ENCODE measurements at places on chromosomes 1 and 21. TPM values are rescaled to one million over a fixed set of nuclear protein-coding genes. Genes with fewer than 3 reads are reported as not detected.

GRCh38 chr1:219500327-219500897 lies 112.5 kb downstream of the ZC3H11B start:
- no peak for DNase-seq

- no peak for DNase-seq
These were observed 5.8 kb upstream of the SPATC1L start for GRCh38 chr21:46189959-46190490.

DNA sequence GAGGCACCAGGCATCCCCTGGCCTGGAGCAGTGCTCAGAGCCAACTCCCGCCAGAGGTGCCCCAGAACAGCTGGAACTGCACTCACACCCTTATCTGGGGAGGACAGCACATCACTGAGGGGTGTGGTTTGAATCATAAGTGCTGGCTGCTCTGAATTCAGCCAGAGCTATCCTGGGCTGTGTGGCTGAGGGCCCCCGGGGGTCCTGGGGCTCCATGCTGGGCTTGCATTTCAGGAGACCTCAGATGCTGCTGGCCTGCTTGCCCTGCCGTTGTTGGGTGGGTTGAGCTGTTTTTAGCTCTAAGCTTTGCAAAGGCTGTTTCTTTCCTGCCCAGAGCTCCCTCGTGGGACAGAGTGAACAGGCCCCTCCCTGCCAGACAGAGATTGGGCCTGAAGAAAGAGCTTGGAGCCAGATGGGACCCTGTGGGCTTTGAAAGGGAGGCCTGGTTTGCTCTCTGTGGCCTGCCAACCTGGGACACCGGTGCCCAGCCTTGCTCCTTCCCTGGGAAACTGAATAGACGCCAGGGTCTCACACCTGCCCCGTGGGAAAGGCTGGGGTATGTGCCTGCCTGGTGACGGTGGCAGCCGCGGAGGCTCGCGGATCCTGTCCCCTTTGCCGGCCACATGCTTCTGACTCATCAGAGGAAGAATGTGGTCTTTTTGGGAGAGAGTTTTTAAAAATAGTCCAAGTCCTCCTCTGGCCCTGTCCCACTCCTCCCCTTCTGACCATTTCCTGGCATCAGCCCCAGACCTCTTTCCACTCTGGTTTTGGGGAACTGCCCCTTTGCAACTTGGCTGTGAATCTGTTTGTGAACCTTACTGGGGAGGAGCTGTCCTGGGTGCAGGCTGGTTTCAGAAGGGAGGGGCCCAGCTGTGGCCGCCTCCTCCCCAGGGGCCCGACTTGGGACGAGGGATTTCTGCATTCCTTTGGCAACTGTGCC lies 30.0 kb downstream of the ARHGEF10L start:
- peak; percentile 60 for DNase-seq

DNA sequence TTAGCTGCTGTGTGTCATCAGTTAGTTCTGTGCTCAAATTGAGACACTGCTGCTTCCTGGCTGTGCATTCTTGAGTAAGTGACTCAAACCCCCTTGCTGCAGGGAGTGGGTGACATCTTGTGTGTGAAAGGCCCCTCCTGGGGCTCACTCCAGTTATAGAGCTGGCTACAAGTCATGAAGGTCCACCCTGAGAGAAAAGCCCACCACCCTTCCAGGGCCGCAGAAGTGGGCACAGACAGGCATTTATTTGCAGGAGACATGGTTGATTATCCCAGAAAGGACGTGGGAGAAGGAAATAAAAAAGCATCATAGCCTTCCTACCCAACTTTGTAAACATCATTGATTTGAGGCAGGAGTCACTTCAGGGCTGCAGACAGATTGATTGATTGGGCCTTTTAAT lies 550.6 kb downstream of the MATN1 start:
- DNase-seq: no peak

DNA sequence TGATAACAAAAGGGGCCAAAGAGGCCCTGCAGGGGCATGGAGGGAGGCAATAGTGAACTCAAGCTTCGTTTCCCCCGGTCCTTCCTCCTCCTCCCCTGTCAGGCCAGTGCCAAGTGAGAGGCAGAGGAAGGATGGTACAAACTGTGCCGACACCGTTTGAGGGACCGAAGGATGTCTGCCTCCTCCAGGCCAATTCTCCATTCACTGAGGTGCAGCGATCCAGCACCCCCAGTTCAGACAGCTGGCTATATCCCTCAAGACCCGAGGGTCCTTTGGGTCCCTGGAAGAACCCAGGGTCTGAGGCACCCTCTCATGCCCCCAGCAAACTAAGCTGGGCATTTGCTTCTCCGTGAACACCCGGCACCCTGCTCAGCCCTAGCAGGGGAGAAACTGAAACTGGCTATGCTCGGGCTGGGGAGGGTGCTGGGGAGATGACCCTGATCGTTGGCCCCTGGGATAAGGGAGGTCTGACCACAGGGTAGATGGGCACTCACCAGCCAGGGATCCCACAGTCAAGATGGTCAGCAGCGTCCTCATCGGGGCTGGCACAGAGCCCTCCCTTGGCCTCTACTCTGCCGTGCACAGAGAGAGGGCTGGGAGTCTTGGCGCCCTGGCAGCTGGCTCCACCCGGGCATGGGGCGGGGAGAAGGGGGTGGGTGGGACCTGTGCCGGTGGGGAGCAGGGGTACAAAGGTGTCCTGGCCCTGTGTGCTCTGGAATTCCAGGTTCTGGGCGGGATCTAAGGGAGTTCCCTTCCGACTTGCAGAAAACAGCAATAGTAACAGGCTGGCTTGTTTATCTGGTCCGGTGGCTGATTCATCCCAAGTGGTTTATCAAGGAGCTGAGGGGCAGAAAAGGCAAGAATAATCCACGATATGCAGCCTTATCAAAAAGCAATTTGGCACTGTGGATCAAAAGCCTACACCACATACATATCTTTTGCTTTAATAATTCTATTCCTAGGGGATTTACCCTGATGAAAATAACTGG lies at the start of gene IL22RA1:
Gene IL22RA1, minus strand, starts transcription at position 595 of the 989 bp plus-strand sequence. Its CDS starts 58 bp downstream, at position 537.
- no peak for DNase-seq

DNA sequence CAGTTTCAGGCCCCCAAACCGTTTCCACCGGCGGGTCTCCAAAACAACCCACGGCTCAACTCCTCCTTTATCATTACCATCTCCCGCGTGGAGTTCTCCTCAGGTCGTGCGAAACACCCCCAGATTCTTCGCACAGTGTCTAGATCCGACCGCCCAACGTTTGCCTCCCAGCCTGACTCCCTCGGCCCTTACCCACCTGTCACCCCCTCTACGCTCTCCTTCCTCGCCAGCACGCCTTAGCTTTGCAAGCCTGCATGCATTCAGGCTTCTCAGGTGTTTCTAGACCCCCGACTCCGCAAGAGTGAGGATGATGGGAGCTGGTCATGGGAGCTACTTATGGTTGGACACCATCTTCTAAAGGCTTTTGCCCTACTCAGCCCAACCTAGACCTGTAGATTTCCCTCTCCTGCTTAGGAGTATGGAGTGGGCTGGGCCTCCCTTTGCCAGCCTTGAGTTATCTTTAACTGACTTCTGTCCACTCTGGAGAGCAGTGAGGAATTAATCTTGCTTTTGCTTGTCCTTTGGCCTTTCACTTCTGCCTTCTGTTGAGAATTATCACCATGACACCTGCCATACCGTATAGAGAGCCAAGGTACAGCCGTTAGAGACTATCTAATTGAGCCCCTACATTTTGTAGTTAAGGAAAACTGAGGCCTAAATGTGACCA lies 865 bp downstream of the ATP5IF1 start:
- DNase-seq: peak; percentile 20

- DNase-seq: no peak
These were observed 17.0 kb downstream of the RRP1B start for GRCh38 chr21:43676391-43676790.

DNA sequence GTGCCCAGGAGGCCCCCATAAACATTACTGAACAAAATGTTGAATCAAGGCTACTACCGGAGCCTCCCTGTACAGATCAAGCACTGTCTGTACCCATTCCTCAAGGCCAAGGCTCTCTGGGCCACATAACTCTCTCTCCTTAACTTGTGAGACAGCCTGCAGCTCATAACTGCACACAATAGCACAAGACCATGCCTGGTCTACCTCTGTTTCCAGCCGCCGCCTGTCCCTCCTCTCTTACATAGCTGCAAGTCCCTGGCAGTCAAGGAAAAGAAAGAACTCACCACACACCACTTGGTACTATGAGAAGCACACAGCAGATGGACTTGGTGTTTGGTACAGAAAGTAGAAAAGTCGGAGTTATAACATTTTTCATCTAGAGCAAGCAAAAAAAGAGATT lies 91.1 kb downstream of the SSBP3 start:
- DNase-seq: no peak

OR2G6 gene
- not detected for polyA plus RNA-seq

RNU1-2 gene
- polyA plus RNA-seq: not detected

RGL1 gene
- polyA plus RNA-seq: 10.7 TPM

KRTAP6-3 gene
- not detected for polyA plus RNA-seq

SLC2A5 gene
- polyA plus RNA-seq: 0.02 TPM

FAAH gene
- polyA plus RNA-seq: 1.2 TPM

Measured in SK-N-SH (cell line).